ENCODE measurements at places on chromosomes 1 and 21.

- no peak overlapping the region for H3K27ac ChIP-seq
- no peak overlapping the region for H3K4me3 ChIP-seq
- no peaks in the 10 kb centered on the region for H3K4me1 ChIP-seq
- no peaks in the 10 kb centered on the region for H3K36me3 ChIP-seq
- no peaks in the 10 kb centered on the region for H3K27me3 ChIP-seq
- no peak for DNase-seq
Observed at GRCh38 chr1:189220750-189221149, 1256.9 kb downstream of the BRINP3 start.

- no peak overlapping the region for H3K27ac ChIP-seq
- H3K4me1 ChIP-seq = no peaks in the 10 kb centered on the region
- DNase-seq = no peak
- H3K36me3 ChIP-seq = no peaks in the 10 kb centered on the region
Observed at GRCh38 chr1:101723415-101723814, 273.3 kb downstream of the OLFM3 start.

DNA sequence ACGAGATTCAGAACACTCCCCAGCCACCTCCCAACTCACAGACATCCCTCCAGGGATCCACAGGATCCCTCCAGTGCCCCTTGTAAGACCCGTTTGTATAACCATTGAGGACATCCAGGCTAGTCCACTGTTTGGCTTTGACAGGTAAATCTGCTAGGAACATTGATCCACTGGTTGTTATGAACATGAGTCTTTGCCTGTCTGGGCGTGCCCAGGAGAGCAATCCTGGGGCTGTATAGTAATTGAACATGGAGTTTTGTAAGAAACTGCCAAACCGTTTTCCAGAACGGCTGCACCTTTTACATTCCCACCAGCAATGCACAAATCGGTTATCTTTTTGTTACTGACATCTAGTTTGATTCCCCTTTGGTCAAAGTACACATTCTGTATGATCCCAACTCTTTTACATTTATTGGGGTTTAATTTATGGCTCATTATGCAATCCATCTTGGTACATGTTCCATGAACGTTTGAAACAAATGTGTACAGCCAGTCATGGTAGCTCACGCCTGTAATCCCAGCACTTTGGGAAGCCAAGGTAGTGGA is 88.7 kb downstream of the WDR4 start:
- no peak overlapping the region for H3K27ac ChIP-seq
- H3K27me3 ChIP-seq = peaks cover 10% of the 10 kb centered on the region
- no peaks in the 10 kb centered on the region for H3K4me1 ChIP-seq

DNA sequence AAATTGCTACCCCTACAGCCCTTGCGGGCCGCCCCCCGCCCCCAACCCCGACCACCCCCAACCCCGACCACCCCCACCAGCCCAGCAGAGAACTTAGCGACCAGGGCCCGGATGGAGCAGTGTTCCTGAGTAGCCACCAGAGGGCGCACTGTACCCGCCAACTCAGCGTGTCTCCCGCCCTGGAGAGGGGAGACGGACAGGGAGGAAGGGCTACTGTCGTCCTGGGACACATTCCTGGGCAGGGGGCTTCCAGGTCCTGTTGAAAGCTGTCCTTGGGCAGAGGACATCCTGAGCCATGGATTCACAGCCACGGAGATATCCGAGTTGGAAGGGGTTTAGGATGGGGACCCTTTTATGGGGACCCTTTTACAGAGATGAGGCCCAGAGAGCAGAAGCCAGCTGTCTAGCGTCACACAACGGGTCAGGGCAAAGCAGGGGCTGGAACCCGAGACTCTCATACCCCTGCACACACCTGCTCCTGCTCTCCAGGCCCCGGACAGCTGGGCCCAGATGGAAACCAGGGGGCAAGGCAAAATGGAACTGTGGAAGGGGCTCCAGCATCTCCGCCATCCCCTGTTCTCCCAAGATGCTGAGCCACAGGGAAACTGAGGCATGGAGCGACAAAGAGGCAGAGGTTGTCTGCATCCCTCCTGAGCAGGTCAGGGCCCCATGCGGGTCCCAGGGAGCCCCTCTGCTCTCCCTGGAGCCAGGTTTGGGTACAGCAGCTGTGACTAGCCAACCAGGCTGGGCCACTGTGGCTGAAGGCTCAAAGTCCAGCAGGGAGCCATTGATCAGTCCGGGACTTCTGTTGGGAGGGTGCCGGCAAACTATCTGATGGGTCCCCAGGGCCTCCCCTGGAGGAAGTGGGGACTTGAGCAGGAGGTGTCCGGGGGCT is 25.0 kb upstream of the LAPTM5 start:
- no peaks in the 10 kb centered on the region for H3K27me3 ChIP-seq
- no peaks in the 10 kb centered on the region for H3K4me1 ChIP-seq
- peak; percentile 46 for DNase-seq
- H3K27ac ChIP-seq = no peak overlapping the region
- H3K36me3 ChIP-seq = no peaks in the 10 kb centered on the region
- H3K4me3 ChIP-seq = no peak overlapping the region

GRCh38 chr21:31329456-31330143 is 14.5 kb downstream of the TIAM1 start:
- no peaks in the 10 kb centered on the region for H3K27me3 ChIP-seq
- no peak overlapping the region for H3K4me3 ChIP-seq
- H3K4me1 ChIP-seq = no peaks in the 10 kb centered on the region
- no peaks in the 10 kb centered on the region for H3K36me3 ChIP-seq
- H3K27ac ChIP-seq = no peak overlapping the region

- H3K4me1 ChIP-seq = peaks cover 28% of the 10 kb centered on the region
- H3K27ac ChIP-seq = peak overlapping the region; percentile 89
- H3K4me3 ChIP-seq = peak overlapping the region; percentile 90
- H3K27me3 ChIP-seq = no peaks in the 10 kb centered on the region
- peak; percentile 28 for DNase-seq
Observed at GRCh38 chr1:225881081-225881958, 860 bp downstream of the TMEM63A start.

DNA sequence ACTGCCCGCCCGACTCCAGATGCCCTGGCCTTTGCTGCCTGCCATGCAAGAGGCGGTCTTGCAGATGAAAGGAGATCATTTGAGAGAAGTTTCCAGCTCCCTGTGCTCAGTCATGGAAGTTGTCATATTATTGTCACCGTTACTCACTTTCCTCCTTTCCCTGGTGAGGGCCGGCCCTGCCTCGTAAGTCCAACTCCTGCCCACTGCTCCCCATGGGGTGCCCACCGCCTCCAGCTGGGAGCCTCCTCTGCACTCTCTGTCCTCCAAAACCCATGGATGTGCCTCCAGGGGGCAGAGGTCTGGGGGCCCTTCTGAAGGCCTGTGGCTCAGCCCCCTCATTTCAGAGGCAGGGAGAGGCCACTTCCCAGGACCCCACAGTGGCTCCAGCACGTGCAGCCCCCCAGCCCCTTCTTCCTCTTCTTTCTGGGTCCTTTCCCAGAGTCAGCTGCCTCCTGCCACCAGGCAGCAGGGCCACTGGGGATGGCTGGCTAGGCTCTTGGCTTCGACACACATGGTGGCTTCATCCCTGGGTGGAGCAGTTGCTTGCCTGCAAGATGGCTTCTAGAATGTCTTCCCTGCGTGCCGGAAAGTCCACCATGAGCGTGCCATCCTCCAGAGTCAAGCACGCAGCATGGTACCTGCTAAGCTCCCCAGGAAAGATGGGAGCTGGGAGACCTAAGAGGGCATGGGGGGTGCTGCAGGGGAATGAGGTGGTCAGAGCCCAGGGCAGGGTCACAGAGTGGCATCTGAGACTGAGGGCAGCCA is 97.9 kb upstream of the RUNX3 start:
- no peak overlapping the region for H3K27ac ChIP-seq
- peaks cover 10% of the 10 kb centered on the region for H3K27me3 ChIP-seq
- no peak for DNase-seq

GRCh38 chr1:206753141-206753540 is 17.4 kb upstream of the IL19 start:
- no peak overlapping the region for H3K27ac ChIP-seq
- DNase-seq = no peak
- no peak overlapping the region for H3K4me3 ChIP-seq
- H3K27me3 ChIP-seq = no peaks in the 10 kb centered on the region
- no peaks in the 10 kb centered on the region for H3K4me1 ChIP-seq

- H3K36me3 ChIP-seq = no peaks in the 10 kb centered on the region
- peak overlapping the region; percentile 57 for H3K27ac ChIP-seq
- no peaks in the 10 kb centered on the region for H3K27me3 ChIP-seq
- no peak overlapping the region for H3K4me3 ChIP-seq
Observed at GRCh38 chr21:34183331-34183928, 110.1 kb downstream of the MRPS6 start.

GRCh38 chr21:34075760-34076660 is 2.6 kb downstream of the MRPS6 start:
- H3K4me3 ChIP-seq = peak overlapping the region; percentile 63
- H3K27me3 ChIP-seq = no peaks in the 10 kb centered on the region
- peaks cover 49% of the 10 kb centered on the region for H3K4me1 ChIP-seq

- H3K27ac ChIP-seq = no peak overlapping the region
- no peak for DNase-seq
- H3K27me3 ChIP-seq = no peaks in the 10 kb centered on the region
- H3K4me3 ChIP-seq = no peak overlapping the region
Observed at GRCh38 chr1:9340172-9340854, 47.6 kb downstream of the SPSB1 start.

DNA sequence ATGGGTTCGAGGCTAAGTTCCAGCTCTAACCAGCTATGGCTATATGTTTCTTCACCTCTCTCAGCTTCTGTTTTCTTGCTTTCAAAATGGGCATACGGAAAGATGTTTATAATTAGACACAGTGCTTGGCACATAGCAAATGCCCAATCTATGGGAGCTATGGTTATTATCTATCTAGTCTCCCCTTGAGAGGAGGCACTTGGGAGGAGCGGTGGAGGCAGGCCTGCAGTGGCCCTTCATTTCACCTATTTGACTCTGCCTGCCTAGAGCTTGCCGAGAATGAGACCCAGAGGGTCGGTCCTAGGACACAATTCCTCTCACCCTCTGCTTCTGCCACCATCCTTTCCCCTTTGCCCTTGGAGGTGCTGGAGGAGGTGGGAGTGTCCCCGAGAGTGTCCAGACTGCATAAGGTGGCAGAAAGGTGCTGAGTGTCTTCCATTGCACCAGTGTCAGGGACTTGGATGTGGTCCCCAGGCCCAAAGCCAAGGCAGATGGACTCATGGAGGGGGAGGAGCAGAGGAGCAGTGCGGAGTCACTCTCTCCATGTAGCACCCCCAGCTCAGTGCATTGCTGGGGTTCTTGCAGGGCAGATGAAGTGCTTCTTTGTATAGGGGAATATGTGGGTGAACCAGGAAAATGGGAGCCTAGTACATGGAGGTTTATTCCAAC is 9.0 kb downstream of the LGR6 start:
- no peaks in the 10 kb centered on the region for H3K27me3 ChIP-seq
- H3K36me3 ChIP-seq = no peaks in the 10 kb centered on the region
- H3K27ac ChIP-seq = no peak overlapping the region
- H3K4me1 ChIP-seq = no peaks in the 10 kb centered on the region
- H3K4me3 ChIP-seq = no peak overlapping the region

- DNase-seq = no peak
- no peaks in the 10 kb centered on the region for H3K36me3 ChIP-seq
- no peaks in the 10 kb centered on the region for H3K4me1 ChIP-seq
Observed at GRCh38 chr1:50264590-50264989, 155.9 kb downstream of the ELAVL4 start.

DNA sequence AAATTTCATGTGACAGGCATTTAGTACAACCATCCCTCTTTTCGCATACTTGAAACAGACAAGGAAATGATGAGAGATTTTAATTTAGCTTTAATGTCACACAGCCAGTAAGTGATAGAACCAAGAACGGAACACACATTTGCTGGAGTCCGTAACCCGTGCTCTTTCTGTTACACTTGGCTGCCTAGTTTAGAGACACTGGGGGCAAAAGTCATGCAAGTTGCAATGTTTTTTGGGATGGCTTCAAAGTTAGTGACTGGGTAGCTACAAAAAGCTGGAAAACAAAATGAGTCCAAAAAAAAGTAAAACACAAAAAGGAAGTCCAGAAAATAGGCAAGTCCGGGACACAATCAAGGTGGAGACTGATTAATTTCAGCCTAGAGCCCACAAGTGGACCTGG is 5.9 kb downstream of the NID1 start:
- H3K4me1 ChIP-seq = peaks cover 4% of the 10 kb centered on the region
- H3K27me3 ChIP-seq = no peaks in the 10 kb centered on the region
- peaks cover 12% of the 10 kb centered on the region for H3K36me3 ChIP-seq

GRCh38 chr1:70071601-70072000 is 133.8 kb downstream of the LRRC40 start:
- H3K27me3 ChIP-seq = no peaks in the 10 kb centered on the region
- H3K4me3 ChIP-seq = no peak overlapping the region
- DNase-seq = no peak
- H3K36me3 ChIP-seq = no peaks in the 10 kb centered on the region
- H3K4me1 ChIP-seq = peaks cover 9% of the 10 kb centered on the region

GRCh38 chr1:235513495-235514366 is 9.5 kb upstream of the B3GALNT2 start:
- no peaks in the 10 kb centered on the region for H3K4me1 ChIP-seq
- no peak for DNase-seq
- H3K27me3 ChIP-seq = no peaks in the 10 kb centered on the region
- no peak overlapping the region for H3K4me3 ChIP-seq
- H3K36me3 ChIP-seq = no peaks in the 10 kb centered on the region

DNA sequence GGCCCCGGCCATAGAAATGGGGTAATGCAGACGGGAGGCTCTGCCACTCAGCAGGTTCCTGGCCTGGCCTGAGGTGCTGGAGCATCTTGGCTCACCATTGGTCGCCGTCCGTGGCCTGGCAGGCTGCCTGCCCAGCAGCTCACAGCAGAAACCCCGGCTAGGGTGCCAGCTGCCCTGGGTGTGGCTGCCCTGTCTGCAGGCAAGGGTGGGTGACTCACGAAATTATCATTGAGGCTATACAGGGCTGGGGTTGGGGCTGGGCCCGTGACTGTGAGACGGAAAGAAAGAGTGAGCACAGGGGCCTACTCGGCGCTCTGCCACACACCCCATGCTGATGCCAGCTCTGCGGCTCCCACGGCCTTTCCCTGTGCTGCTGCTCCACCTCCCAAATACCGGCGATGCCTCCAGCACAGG is 8.0 kb upstream of the PKP1 start:
- DNase-seq = no peak
- no peaks in the 10 kb centered on the region for H3K4me1 ChIP-seq
- no peak overlapping the region for H3K4me3 ChIP-seq

DNA sequence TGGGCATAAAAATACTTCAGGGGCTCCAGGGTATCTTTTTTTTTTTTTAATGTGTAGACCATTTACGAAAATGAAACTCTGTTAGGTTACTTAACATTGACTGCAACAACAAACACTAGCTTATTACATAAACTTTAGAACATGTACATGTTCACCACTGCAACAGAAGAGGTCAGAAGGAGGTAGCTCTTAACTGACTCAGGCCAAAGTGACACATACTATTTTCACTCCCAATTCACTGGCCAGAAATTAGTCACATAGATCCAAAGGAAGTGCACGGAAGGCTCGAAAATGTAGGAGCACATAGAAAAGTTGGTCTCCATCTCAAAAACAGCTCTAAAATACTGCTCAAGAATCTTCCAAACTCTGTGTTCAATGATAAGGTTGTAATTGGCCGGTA is 107.2 kb downstream of the AKT3 start:
- no peaks in the 10 kb centered on the region for H3K4me1 ChIP-seq
- H3K27me3 ChIP-seq = no peaks in the 10 kb centered on the region
- no peaks in the 10 kb centered on the region for H3K36me3 ChIP-seq
- no peak overlapping the region for H3K27ac ChIP-seq
- DNase-seq = no peak

GRCh38 chr1:164226977-164227376 is 332.0 kb upstream of the PBX1 start:
- DNase-seq = no peak
- no peaks in the 10 kb centered on the region for H3K4me1 ChIP-seq
- H3K27ac ChIP-seq = no peak overlapping the region
- no peaks in the 10 kb centered on the region for H3K27me3 ChIP-seq
- no peaks in the 10 kb centered on the region for H3K36me3 ChIP-seq
- H3K4me3 ChIP-seq = no peak overlapping the region

- H3K27ac ChIP-seq = peak overlapping the region; percentile 96
- peak overlapping the region; percentile 78 for H3K4me3 ChIP-seq
- no peak for DNase-seq
- H3K27me3 ChIP-seq = no peaks in the 10 kb centered on the region
- H3K36me3 ChIP-seq = no peaks in the 10 kb centered on the region
- H3K4me1 ChIP-seq = no peaks in the 10 kb centered on the region
Observed at GRCh38 chr1:52142220-52143183, 613 bp downstream of the ZFYVE9 start.

All from tibial nerve (tissue), 4 donors.